Endothelial cell (in vitro differentiated cells): ENCODE measurements at places on chromosomes 7 and 10.

GRCh38 chr10:33112831-33113455, 154.9 kb upstream of the ITGB1 start:
- no peak for DNase-seq

GRCh38 chr7:88042157-88042556, 108.1 kb downstream of the ADAM22 start:
- DNase-seq = no peak

DNA sequence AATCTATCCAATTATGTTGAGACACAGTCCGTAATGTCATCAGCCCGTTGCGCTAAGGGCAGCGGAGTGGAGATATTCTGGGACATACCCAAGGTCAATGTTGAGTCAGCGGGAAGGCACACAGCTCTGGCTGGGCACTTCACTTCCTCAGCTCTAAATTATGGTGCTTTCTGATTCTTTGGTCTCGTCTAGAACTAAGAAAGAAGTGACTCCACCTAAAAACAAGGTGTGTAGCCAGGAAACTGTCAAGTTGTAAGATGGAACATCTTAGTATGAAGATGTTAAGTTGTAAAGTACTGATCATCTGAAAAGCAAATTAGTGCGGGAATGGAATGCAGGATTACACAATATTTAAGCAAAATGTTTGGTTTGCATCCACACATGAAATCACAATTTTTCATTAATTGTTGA, 43.1 kb downstream of the BAIAP2L1 start:
- DNase-seq = no peak

- DNase-seq = no peak
These were observed 174.8 kb upstream of the MKI67 start for GRCh38 chr10:128301051-128301450.

DNA sequence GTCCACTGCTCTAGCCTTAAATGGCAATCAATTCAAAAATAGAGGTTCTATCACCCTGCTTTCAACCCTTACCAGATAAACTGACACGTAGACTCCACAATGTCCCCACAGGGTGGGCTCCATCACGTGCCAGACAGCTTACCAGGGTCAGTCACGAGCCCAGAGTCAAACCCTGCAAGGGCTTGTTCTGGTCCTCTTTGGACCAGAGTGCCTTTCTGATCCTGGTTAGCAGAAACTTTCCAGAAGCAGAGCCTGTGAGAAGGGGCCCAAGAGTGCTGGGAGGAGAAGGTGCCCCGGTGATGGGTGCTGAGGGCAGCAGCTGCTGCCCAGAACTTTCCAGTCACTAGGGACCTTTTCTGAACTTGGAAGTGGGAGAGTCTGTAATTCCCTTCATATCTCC, 354 bp upstream of the GIMAP5 start:
- no peak for DNase-seq

DNA sequence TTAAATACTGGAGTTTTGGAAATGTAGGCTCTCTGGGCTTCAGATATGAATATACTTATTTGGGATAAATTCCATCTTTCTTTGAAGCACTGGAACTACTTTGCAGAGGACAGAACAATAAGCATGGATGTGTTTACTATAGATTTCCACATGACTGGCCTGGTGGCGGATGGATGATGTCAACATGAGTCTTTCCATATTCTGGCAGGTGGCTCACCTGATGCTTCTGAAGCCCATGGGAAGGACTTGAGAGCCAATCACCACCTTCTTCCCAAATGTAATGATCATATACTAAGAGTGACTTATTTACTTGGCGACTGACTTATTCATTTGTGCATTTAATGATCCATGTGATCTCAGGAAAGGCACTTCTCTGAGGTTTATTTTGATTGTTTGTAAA, 110.5 kb downstream of the FANK1 start:
- DNase-seq = no peak

- no peak for DNase-seq
These were observed 31.7 kb upstream of the DGKI start for GRCh38 chr7:137878333-137878961.

- no peak for DNase-seq
These were observed 84.0 kb upstream of the TMEM248 start for GRCh38 chr7:66837007-66837406.

DNA sequence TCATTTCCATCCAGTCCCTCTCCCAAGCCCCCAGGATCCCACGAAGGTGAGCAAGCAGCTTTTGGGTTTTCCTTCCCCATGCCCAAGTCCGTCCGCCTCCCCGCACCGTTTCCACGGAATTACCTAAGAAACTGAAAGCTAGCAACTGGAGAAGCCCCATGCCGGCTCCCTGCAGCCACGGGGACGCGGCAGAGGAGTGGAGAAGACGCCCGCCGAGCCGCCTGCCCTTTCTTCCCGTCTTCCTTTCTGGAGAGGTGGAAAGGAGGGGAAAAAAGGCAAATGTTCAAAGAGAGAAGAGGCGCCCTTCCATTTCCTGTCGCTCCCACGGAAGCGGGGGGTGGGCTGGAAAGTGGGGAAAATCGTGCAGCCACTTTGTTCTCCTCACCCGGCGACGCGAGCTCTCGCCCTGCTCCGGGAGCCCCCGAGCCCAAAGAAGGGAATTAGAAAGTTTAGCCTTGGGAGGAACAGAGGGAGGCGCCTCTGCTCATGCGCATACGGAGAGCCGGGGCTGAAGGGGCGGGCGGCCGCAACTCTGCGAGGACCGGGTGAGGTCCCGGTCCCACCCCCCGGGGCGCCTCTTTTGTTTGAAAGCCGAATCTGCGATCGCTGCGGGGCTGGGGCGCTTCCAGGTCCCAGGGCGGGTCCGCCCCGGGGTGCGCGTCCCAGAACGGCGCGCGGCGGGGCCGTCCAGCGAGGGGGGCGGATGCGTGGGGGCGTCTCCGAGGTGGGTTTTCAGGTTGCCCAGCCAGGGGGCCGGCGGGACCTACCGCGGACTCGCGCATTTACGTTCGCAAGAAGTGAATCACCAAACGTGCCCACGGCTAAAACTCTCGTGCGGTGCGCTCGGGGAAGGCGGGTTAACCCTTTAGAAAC, at the start of gene LAMB1:
TSS of gene LAMB1 (minus strand) at position 436 of the 873 bp plus-strand sequence. CDS start at position 160, 276 bp downstream.
- peak; percentile 78 for DNase-seq

GRCh38 chr10:73131301-73131700, 21.0 kb downstream of the NUDT13 start:
- no peak for DNase-seq

DNA sequence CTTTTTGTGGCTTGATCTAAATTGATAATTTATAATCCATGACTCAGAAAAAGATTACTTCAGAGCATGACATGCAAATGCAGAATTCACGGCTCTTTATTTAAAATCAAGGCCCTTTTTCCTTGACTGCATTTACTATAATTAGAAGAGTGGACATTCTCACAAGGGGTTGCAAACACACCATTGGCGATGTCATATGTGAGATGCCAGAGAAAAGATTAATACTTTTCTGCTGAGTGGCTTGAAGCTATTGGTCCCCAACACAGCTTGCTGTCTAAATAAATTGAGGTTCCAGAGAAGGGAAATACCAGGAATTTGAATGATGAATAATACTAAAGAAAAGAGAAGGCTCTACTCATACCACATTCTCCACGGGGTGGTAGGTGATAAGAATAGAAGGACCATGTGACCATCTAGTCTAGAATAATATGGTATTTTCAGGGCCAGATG, 78.7 kb upstream of the ARID5B start:
- no peak for DNase-seq

GRCh38 chr7:83040484-83040883, 122.2 kb downstream of the PCLO start:
- DNase-seq = no peak

- DNase-seq = no peak
These were observed 45.2 kb downstream of the WIPF3 start for GRCh38 chr7:29851487-29851886.

GRCh38 chr7:55150166-55150565, 131.3 kb downstream of the EGFR start:
- DNase-seq = no peak

- no peak for DNase-seq
These were observed 4.8 kb downstream of the AKAP9 start for GRCh38 chr7:91945476-91945875.

- DNase-seq = no peak
These were observed 2.7 kb downstream of the PUS7 start for GRCh38 chr7:105519353-105519752.

- DNase-seq = no peak
These were observed 56.6 kb downstream of the MKX start for GRCh38 chr10:27688991-27689390.

GRCh38 chr7:37488163-37488764, 39.6 kb upstream of the ELMO1 start:
- no peak for DNase-seq

GRCh38 chr10:127243490-127244272, 47.3 kb upstream of the INSYN2A start:
- DNase-seq = peak; percentile 78

DNA sequence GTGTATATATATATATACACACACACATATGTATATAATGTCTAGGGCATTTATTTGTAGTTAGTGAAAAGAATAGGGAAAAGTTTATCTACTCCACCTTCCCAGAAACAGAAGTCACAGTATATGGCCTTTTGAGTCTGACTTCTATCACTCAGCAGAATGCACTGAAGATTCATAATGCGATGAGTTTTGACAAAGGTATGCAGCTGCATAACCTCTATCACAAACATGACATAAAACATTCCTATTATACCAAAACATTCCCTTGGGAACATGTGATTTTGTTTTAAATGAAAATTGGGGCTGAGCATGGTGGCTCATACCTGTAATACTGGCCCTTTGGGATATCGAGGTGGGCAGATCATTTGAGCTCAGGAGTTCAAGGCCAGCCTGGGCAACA, 137.3 kb upstream of the EEPD1 start:
- DNase-seq = no peak

GRCh38 chr7:87886875-87887274, 10.6 kb downstream of the DBF4 start:
- no peak for DNase-seq
